Midbrain (tissue), 1 donor: ENCODE measurements at places on chromosomes 1 and 21.

DNA sequence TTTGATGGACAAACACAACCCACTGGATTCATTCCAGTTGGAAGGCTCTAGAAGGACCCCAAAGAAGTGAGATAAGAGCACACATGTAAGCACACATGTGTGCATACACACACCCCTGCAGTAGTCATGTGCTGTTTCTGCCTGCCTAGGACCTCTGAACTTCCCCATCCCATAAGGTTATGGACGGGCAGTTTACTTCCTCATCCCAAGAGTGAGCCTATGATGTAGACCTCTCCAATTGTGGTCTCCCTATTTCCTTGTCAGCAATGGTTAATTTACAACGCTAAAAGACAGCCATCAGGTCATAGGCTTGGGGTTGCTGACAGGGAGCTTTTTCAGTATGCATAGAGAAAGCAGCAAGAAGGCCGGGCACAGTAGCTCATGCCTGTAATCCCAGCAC lies 15.4 kb upstream of the ADAR start:
- DNase-seq: no peak

DNA sequence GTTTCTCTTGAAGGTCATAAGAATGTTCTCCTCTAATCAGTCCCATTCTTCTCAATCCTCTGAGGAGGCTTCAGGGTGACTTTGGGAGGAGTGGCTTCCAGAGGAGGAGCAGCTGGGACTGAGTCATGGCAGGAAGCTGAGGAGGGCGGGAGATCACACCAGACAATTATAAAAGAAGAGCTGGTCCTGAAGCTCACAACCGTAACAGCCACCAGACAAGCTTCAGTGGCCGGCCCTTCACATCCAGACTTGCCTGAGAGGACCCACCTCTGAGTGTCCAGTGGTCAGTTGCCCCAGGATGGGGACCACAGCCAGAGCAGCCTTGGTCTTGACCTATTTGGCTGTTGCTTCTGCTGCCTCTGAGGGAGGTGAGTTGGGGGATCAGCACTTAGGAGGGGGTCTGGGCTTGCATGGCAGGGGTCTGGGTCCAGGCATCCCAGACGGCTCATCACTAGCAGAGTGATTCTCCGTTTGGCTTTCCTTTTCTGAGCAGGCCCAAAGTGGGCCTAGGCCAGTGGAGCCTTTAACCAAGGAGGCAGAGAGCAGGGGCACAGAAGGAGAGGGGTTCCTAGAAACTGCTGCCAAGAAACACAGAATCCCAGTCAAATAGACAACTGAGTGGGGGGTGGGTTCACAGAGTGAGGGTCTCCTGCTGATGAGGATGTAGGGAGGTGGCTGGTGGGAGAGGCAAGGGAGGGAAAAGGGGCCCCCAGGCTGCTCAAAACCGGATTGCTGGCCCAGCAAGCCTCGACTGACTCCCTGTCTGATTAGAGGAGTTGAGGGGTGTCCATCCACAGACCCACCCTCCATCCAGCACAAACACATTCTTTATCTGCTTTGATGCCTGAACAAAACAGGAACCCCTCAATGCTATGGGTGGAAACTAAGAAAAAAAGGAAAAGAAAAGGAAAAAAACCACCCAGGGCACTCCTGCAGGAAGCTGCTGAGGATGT lies at the start of gene ECM1:
Gene ECM1 (plus strand): TSS at position 198 of the 953 bp plus-strand sequence. CDS start 101 bp downstream, at position 299.
- no peak for DNase-seq

DNA sequence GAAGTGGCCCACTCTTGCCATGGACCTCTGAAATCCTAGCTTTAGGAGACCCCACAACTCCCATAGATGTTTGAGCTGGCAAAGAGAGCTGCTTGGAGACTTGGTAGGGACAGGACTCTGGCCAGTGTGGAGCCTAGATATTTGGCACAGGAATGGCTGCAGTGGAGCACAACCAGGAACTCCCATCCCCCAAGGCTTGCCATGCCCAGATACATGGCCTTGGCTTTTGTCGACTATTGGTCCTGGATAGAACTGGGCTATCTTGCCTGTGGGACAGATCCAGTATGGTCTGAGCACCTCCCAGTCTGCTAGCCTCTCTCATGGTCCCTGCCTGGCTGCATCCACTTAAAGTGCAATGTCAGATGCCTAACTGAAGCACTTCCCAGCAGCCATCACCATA lies 7.8 kb upstream of the GBP2 start:
- DNase-seq: no peak

DNA sequence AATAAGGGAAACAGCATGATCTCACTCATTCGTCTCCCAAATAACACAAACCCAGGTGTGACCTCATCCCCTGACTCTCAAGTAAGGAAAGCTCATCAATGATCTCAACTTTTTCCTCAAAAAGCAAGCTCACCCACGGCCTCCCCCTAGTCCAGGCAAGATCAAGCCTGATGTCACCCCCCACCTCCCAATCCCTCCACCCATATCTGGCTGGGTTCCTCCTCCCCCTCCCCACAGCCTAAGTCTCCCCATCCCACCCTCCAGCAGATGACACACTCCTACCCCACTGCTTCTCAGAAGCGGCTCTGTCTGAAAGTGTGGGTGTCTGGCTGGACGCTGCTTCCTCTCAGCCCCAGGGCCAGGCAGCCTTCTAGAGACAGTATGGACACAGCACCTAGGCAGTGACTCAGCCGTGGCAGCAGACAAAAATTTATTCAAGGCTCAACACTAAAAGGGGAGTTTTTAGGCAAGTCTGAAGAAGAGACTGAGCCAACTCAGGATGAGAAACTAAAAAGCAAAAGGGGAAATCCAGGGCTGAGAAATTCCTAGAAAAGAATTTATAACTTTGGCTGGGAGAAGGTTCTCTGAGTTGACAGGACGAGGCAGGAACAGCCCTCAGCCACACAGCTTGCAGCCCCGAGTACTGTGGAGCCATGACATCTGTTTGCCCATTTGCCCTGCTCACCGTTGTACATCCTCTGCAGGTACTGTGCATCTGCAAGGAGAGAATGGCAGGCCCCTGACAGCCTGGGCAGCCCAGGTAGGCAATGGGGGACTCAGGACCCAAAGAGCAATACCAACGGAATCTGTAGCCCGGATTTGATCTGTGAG lies 81.6 kb upstream of the LRRC8D start:
- DNase-seq: no peak

- no peak for DNase-seq
Measured at GRCh38 chr1:108007531-108007930, 42.6 kb upstream of the VAV3 start.

GRCh38 chr21:43598416-43599120 lies 60.7 kb downstream of the HSF2BP start:
- DNase-seq: no peak

- DNase-seq: no peak
Measured at GRCh38 chr1:180489976-180490375, 12.4 kb downstream of the ACBD6 start.

GRCh38 chr1:11414926-11415538 lies 63.9 kb upstream of the DISP3 start:
- peak; percentile 66 for DNase-seq

- no peak for DNase-seq
Measured at GRCh38 chr21:34826836-34827235, 158.0 kb downstream of the CLIC6 start.

DNA sequence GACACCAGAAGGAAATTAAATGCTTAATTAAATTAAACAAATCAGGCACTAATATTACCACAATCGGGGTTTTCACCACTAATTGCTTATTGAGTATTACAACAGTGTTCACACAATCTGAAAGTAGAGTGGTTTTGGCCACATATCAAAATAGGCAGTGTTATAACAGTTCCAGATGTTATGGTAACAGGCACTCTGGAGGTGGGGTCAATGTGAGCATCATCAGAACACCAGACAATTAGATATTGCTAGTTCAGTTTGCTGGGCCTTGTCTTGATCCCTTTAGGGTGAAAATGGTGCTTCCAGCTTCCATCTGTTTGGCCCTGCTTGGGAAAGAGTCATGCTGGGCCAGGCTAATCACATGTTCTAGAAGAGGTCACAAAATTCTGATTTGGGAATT lies 14.5 kb upstream of the DDAH1 start:
- no peak for DNase-seq

GRCh38 chr1:16242556-16243214 lies 5.7 kb upstream of the CPLANE2 start:
- DNase-seq: no peak

- no peak for DNase-seq
Measured at GRCh38 chr1:178311164-178311563, 185.6 kb downstream of the CLEC20A start.

DNA sequence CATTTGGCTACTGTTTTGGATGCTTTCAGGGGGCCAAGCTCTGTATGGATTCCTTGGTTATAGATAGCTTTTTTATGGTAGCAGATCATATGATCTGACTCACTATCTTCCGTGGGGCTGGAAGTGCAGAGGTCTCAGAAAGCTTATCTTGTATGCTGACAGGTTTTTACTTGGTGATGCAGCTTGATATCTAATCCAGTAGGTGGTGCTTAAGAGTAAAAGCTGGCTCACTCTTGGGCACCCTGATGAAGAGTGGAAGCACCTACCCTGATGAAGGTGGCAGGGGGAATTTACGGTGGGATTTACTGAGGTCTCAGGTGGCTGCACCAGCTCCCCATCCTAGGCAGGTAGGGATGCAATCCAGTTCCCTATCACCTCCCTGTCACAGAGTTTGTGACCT lies 151.2 kb downstream of the PTBP2 start:
- no peak for DNase-seq

- no peak for DNase-seq
Measured at GRCh38 chr1:33666616-33667015, 194.2 kb downstream of the ZSCAN20 start.

GRCh38 chr21:46051821-46052675 lies 45.9 kb upstream of the COL6A2 start:
- DNase-seq: no peak

DNA sequence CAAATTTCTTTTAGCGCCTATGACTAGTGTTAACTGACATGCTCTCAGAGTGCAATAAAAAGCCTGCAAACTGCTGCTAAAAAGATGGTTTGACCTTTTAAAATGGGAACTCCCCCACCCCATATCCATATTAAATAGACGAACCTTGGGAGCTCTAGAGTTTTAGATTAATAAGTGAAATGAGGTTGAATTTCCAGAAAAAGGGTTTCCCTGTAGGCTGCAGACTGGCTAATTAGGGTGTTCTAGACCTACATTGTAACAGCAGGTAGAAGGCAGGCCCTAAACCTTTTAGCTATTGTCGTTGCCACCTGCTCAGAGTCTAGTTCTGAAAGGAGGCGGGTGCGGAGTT lies 2.2 kb downstream of the FAM78B start:
- no peak for DNase-seq

- DNase-seq: no peak
Measured at GRCh38 chr1:110736900-110737605, 62.3 kb upstream of the KCNA3 start.

- no peak for DNase-seq
Measured at GRCh38 chr21:45537746-45538291, 4.4 kb downstream of the SLC19A1 start.

- DNase-seq: no peak
Measured at GRCh38 chr21:43944757-43945156, 67.4 kb upstream of the TRAPPC10 start.

DNA sequence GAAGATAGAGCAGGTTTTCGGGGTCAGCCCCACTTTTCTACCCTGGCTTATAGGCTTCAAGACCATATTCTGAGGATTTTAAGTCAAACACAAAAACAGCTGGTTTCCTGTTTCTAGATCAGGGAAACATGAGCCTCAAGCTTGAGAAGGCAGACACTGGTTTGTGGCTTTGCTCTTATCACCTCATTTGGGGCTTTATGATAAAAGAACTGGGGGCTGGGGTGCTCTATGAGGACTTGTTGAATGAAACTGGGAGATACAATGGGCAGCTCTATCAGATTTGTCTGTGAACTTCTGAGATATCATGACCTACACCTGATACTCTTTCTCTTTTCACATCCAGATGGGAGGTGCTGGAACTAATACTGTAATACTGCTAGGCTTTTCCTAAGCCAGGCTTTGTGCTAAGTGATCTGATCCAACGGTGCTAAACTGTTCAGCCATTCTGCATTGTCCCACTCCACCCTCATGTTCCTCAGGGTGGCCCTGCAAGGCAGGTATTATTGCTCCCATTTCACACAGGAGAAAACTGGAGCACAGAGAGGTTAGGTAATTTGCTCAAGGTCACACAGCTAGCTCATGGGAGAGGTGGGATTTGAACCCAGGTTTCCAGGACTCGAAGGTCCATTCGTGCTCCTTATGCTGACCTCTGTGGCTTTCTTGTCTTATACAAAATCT lies 6.6 kb downstream of the AJAP1 start:
- no peak for DNase-seq

DNA sequence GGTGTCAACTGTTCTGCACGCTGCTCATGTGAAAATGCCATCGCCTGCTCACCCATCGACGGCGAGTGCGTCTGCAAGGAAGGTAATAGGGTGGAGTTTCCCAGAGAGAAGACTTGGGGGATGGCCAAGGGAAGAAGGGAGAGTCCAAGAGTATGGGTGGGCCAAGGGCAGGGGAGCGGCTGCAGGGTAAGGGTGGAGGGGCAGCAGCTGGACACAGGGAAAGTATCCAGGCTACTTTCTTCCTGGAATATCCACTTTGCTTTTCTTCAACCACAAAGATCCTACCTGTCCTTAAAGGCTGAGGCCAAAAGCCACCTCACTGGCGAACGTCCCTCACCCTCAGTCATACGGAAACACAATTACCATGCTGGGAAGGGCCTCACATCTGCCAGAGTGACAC lies 11.5 kb upstream of the LRRC71 start:
- no peak for DNase-seq

GRCh38 chr1:12032161-12032621 lies 12.9 kb downstream of the MIIP start:
- no peak for DNase-seq

DNA sequence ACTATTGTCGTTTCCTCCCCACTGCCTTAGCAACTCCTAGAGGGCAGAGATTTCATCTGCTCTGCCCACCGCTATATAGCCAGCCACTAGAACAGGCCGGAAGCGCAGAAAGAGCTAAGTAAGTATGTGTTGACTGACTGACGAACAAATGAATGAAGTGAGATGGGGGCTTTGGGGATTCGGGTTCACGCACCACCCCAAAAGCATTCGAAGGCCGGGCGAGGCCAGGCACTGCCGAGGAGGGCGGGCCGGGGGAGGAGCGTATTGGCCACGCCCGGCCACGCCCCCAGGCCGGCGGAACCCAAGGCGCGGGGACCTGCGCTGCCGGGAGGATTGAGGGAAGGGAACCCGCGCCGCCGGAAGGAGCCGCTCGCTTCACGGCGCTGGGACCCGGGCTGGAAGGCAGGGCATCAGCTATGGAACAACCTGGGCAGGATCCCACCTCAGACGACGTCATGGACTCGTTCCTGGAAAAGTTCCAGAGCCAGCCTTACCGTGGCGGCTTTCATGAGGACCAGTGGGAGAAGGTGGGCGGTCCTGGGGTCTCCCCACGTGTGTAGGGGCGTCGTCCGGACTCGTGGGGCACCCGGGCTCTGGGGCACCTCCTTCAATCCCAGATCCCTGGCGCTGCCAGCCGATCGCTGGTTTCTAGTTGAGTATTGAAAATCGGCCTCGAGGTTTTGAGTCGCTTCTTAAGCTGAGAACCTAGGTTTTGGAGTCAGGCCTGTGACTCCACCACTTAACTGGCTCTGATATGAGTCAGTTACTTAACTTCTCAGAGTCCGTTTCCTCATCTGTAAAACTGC lies at the start of gene TTC4:
Gene TTC4 (plus strand): TSS at position 369 of the 806 bp plus-strand sequence. CDS start 48 bp downstream, at position 417.
- peak; percentile 89 for DNase-seq

DNA sequence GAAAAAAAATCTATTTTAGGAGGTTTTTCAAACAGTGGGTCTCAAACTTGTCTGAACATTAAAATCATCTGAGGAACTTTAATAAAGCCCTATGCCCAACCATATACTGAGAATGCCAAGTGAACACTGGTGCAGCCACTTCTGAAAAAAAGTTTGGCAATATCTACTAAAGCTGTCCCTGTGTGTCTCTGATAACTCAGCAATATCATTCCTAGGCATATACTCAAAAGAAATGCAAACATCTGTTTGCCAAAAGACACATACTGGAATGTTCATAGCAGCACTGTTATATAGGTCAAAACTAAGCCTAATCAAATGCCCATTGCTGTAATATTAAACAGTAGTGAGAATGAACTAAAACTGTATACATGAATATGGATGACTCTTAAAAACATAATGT lies 74.2 kb upstream of the RGS4 start:
- DNase-seq: no peak
